ENCODE measurements at places on chromosomes 7 and 10.

- DNase-seq: peak; percentile 58
Measured at GRCh38 chr10:110686047-110686446, 41.9 kb downstream of the RBM20 start.

- DNase-seq: peak; percentile 77
Measured at GRCh38 chr7:136523571-136523970, 344.9 kb upstream of the CHRM2 start.

GRCh38 chr10:62946278-62946677 is 130.1 kb upstream of the EGR2 start:
- no peak for DNase-seq

GRCh38 chr10:104293011-104293410 is 24.0 kb downstream of the GSTO2 start:
- peak; percentile 66 for DNase-seq

GRCh38 chr7:88615336-88615735 is 144.2 kb upstream of the ZNF804B start:
- DNase-seq: no peak

DNA sequence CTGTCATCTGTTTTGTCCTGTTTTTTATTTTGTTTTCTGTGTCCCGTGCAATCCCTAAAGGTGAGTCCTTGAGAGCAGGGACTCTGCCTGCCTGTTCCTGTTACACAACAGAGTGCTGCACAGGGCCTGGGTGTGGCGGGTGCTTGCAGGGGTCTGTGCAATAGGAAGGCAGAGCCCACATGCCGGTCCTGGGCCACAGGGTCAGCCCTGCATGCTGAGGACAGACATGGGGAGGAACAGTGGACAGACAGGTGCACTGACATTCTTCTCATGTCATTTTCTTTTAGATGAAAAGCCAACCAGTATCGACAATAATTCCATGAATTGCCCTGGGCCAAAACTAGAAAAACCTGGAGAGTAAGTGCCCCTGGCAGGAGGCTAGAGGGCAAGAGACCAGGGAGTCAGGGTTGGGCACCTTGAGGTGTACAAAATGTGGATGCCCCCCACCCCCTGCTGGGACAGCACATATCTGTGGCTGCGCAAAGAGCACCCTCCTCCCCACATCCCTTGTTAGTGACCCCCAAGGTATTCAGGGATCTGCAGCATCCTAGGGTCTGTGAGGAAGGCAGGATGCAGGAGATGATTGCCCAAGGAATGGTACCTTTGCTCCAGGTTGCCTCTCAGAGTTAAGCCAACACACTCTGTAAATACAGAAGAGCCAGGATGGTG is 19.9 kb downstream of the ANTXRL start:
- no peak for DNase-seq

DNA sequence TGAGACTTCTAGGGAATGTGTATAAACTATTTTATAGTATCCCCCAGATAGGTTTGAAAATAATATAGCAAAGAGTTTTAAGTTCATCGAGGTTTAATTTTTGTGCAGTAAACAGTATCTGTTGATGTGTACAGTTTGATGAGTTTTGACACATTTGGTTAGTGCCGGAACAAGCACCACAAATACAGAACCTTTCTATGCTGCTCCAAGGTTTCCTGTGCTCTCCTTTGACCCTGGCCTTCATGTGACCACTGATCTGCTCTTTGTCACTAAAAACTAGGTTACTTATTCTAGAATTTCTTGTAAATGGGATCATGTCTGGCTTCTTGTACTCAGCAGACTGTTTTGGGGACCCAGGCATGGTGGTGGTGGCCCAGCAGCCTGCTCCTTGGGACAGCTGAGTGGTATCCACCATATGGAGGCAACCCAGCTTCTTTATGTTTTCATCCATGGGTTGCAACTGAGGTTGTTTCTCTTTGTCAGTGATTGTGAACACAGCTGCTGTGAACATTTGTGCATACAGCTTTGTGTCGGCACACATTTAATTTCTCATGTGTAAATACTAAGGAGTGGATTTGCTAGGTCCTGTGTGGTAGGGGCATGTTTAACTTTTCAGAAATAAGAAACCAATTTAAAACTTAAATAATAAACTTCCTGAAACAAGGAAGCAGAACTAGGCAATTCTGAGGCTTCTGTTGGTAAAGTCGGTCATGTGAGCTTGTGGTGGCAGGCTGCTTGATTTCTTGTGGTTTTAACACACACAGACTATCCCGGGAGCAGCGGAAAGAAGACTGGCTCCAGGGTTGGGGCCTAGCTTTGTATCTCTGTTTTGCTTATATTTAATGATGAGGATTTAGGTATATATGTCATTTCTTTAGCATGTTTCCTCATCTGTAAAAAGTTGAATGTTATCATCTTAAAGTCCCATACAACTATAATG is 219.4 kb downstream of the ABCA13 start:
- no peak for DNase-seq

DNA sequence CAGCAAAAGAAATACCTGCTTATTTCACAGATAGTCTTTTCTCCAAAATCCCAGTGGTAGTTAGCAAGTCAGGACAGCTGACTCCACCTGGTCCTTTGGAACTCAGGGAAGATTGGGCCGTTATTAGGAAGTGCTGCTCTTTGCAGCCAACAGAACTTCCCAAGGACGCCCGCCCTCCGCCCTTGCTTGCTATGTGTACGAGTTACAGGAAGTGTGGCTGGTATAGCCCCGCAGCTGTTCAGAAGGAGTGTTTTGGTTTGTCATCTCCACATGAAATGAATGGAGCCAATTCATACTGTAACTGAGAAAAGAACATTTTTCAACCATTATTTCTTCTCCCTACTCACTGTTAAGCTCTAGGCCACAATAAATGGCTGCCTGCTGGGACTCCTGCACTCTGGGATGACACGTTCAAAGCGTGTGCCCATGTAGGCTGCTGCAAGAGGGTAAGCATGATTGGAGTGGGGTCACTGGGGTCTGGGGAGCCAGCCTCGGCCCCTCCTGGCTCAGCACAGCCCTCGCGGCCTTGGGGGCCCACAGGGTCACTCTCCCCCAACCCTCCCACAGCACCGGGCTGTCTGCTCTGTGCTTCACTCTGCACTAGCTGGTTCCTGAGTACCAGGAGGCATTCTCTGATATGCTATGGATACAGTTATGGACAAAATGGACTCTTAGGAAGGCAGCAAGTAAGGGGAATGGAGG is 244.0 kb downstream of the EBF3 start:
- DNase-seq: no peak

DNA sequence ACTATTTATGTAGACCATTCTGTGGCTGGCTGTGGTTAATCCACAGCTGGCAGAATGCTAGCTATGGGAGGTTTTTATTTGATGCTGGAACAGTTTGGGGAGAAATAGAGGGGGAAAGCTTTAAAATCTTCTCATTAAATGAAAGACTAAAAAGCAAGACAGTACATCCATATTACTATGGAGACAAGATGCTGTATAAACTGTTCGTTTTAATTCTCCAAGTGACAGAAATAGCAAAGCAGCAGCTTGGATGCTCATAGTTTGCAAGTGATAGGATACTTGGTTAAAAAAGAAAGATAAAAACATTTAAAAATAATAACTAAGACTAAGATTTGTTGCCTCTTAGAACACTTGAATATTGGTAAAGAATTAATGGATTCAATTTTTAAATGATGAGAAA is 304.9 kb upstream of the KAT6B start:
- DNase-seq: no peak

DNA sequence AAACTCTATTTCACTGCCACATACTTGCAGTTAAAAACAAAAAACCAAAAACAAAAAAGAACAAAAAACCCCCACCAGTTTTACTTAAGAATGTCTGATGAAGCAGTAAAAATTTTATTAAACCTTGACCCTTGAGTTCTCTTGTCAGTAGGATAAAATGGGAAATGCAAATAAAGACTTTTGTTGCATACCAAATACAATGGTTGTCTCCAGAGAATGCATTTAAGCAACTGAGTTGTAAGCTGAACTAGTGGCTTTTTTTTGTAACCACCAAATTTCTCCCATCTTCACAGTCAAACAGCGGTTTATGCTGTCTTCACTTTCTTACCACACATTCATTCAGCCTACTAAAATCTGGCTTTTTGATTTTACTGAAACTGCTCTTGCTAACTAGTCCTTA is 3.1 kb downstream of the SYPL1 start:
- no peak for DNase-seq

GRCh38 chr10:91514787-91515186 is 104.6 kb downstream of the HECTD2 start:
- no peak for DNase-seq

DNA sequence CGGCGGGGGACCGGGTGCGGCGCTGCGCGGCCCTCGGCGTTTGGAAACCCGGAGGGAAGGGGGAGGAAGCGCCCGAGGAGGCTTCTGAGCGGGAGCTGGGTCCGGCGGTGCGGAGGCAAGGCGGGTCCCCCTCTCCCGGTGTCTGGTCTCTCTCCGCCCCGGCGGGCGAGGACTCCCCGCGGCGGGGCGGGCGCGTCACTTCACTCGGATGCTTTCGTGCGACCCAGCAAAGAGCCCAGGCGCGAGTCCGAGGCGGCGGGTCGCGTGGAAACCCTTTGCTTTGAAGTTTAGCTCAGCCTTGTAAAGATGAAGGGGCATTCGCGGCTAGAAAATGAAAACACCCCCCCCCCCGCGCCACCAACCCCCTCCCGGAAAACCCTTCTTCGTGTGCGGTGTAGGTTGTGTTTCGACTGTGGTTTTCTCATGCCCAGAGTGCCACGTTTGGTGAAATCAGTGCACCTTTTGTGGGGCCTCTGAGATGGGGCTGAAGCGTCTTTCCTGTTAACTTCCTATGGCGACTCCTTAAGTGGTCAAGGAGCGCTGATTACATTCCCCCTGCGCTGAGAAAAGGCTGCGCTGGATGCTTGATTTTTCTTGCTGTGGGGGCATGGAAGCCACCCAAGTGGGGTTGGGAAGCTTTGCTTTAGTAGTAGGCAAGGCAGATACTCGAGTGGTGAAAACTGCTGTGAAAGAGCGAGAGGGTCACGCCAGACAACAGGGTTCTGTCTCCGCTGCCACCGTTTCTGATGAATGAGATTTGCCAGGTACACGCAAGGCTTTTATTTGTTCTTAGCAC is 876 bp downstream of the GNAI1 start:
- DNase-seq: peak; percentile 47

GRCh38 chr10:86343761-86344160 is 22.8 kb downstream of the GRID1 start:
- DNase-seq: no peak

DNA sequence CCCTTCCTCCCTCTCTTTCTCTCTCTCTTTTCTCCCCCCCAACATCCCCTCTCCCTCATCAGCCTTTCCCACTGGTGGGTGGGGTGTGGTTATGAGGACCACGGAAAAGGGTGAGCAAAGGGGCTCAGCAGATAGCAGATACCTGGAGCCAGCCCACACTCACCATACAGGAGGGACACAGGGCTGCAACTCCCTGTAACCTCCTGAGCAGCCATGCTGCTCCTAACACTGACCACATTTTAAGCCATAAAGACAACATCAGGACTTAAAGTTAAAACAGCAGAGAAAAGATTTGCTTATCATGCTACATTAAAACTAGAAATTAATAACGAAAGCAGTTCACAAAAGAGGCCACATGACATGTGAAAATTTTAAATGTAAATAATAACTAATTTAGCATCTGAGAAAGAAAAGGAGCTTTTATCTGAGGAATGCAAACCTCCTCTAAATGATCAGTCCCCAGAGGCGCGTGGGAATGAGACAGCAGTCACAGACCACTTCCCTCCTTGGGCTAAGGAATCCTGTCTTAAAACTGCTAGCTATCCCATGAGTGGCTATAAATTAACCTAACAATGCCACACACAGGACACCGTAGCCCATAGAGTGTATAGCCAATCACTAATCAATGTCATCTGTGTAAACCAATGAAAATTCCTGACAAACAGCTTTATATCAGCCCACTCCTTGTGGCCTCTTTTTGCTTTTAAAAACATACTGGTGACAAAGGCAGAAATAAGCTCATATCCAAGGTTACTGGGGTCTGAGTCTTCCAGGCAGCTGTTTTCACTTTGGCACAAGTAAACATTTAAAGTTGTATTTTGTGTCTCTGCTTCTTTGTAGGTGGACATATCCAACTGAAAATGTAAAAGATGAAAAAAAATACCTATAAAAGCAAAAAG is 33.3 kb downstream of the PKD1L1 start:
- DNase-seq: peak; percentile 42

DNA sequence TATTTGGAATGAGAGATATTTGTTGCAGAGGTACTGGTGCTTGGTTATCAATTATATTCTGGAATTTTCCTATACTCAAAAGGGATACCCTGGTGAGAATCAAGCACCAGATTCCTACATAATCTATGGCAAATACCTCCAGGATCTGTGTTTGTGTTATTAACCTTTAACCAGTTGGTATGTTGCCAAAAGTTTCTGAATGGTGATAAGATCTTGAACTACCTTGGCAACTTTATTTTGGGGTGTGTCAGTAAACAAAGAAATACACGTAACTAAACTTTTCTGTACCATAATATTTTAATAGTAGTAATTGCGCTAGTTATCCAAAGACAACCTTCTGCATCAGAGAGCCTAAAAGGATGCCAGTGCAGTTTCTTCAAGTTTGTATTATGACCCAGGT is 13.4 kb downstream of the SCIN start:
- DNase-seq: no peak

- no peak for DNase-seq
Measured at GRCh38 chr10:89588671-89589070, 53.3 kb upstream of the SLC16A12 start.
